ENCODE measurements at places on chromosomes 3 and 15.

DNA sequence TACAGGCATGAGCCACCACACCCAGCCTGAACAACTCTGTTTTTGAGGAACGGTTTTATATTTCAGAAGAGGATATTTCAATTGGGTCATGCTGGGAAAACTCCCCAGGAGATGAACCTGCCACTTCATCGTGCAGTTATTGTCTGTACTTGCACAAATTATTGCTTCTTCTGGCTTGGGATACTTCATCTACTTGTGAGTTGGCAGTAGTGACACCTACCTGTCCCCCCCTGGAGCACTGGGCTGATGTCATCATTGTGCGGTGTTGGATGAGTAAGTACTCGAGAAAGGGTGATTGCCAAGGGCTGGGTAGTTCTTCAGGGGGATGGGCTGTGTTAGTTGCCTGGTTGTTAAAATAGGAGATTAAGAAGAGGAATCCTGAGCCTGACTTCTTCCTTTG, 85.1 kb upstream of the SAMMSON start:
- no peak for DNase-seq

DNA sequence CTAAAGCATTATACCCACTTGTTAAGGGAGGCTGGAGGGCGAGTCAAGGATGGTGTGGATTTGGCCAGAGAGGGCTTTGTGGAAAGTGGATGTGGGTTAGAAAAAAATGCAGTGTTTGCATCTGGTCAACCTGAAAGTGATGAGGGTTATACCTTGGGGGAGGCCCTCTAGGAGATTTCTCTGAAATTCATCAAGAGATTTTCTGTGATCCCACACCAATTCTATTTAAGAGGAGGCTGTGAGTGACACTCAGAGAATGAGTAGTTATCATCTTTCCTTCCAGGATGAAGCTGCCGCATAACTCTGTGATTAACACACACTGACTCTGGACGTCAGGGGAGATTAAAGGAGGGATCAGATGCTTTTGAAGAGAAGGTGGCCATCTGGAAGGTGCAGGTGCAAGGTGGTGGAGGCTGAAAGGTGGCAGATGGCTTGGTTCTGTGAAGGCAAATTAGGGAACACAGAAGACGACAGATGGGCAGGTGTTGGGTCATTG, 54.8 kb downstream of the ANAPC13 start:
- no peak for DNase-seq

DNA sequence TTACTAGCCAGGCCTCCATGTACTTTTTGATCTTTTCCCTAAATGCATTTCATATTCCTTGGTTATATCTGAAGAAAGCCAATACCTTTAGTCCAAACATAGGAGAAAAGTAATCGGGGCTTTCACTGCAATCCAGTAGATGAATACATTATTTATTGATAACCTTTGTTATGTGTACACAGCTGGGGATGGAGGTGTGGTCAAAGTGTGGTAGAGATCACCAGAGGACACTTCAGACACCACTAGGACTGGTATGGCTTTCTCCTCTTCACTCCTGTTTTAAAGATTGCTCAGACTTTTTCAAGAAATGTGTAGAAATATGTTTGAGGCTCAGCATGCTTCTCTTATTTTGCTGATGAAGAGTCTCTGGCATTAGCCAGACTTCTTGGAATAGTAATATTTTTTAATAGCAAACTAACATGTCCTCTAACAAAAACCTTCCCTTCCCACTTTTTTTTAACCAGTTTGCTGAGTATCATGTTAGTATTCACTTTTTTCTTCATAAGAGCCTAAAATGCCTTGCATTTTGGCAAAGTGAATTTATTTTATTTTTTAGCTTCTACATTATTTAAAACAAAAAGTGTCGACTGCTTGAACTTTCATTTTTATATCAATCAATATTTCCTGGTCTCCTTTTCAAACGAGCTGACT, 65.6 kb upstream of the MBNL1 start:
- DNase-seq: no peak

DNA sequence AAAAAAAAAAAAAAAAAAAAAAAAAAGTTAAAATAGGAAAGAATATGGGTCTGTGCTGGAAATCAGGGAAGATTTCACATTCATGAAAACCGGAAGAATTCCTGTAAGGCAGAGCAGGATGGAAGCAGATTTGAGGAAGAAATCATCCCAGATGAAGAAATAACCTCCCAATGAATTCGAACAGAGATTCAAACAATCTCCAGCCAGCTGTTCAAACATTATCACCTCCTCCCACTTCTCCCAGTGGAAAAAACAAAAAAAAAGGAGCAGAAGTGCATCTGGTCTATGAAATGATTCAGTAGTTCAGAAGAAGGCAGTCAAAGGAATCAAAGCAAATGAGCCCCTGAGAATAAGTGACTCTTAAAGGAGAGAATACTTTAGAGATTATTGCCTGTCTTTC, 33.1 kb downstream of the CP start:
- DNase-seq: no peak

GRCh38 chr15:41809526-41810220, 18.2 kb upstream of the JMJD7 start:
- no peak for DNase-seq

- no peak for DNase-seq
These were observed 32.4 kb downstream of the KLHL18 start for GRCh38 chr3:47315069-47315647.

DNA sequence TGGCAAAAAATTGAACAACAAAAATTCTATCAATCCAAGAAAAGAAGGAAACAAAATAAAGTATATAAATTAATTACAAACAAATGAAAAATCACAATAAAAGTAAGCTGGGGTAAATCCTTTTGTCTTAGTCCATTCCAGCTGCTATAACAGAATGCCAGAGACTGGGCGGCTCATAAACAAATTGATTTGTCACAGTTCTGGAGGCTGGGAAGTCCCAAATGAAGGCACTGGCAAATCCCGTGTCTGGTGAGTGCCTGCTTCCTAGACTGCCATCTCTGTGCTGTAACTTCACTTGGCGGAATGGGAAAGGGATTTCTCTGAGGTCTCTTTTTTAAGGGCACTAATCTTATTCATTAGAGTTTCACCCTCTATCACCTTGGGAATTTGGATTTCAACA, 53.6 kb upstream of the RPL35A start:
- DNase-seq: no peak

GRCh38 chr15:77753281-77753873, 120.7 kb upstream of the LINGO1 start:
- DNase-seq: peak; percentile 4
